ENCODE measurements at places on chromosomes 7 and 10.

- no peak for DNase-seq
- H3K4me3 ChIP-seq = no peak overlapping the region
- H3K27ac ChIP-seq = no peak overlapping the region
- H3K27me3 ChIP-seq = no peaks in the 10 kb centered on the region
- no peaks in the 10 kb centered on the region for H3K36me3 ChIP-seq
Observed at GRCh38 chr7:130622866-130623265, 45.7 kb downstream of the COPG2 start.

GRCh38 chr10:76879116-76879913 lies 758.3 kb downstream of the KCNMA1 start:
- H3K36me3 ChIP-seq = peaks cover 2% of the 10 kb centered on the region
- DNase-seq = no peak
- H3K4me3 ChIP-seq = no peak overlapping the region

DNA sequence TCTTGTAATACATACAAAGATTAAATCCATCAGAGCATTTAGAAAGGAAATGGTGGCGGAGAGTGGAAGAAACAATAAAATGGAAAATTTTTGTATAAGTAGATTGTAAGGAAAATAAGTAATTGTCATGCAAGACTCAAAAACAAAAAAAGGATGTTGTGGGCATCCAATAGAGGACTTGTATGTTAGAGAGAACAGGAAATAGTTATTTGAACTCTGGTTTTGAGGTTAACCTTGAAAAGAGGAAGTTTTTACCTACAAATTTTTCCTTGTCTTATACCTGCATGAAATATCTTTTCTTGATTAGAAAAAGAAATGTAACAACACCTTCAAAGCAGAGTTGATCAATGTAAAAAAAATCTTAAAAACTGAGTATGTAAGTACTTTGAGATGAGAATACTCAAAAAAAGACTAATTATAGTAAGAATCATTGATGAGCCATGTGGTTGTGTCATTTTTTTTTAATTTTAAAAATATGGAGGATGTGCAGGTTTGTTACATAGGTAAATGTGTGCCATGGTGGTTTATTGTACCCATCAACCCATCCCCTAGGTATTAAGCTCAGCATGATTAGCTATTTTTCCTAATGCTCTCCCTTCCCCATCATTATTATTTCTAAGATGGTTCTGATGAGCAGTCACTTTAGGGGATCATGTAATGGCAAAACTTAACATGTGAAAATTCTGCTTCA lies 11.9 kb downstream of the TMEM106B start:
- no peaks in the 10 kb centered on the region for H3K4me1 ChIP-seq
- H3K27me3 ChIP-seq = no peaks in the 10 kb centered on the region
- H3K4me3 ChIP-seq = no peak overlapping the region
- H3K27ac ChIP-seq = no peak overlapping the region
- H3K36me3 ChIP-seq = no peaks in the 10 kb centered on the region
- DNase-seq = no peak

DNA sequence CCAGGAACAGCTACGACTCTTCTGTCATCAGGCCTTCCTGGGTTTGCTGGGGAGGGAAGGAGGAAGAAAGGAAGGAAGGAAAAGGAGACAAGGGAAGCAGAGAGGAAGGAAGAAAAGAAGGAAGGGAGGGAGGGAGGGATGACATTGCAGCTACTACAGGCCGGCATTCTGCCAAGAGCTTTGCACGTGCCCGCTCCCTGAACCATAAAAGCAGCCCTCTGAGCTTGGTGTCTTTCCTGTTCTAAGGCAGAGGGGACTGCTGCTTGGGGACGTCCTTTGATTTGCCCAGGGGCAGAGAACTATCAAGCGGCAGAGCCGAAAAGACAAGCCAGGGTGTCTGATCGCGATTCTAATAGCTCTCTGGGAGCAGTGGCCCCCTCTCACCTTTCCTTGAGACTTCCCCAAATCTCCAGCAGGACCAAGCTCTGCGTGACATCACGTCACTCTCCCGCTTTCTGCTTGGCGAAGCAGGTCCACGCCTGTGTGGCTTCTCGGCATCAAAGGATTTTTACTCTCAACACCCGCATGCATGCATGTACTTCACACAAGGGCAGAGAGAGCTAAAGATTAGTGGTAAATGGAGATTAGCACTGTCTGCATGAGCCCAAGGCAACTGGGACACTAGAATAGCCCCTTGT lies 167.8 kb upstream of the AUTS2 start:
- no peaks in the 10 kb centered on the region for H3K4me1 ChIP-seq
- H3K27me3 ChIP-seq = no peaks in the 10 kb centered on the region
- no peak overlapping the region for H3K4me3 ChIP-seq
- no peak for DNase-seq

GRCh38 chr7:101942603-101943210 lies 125.3 kb downstream of the CUX1 start:
- no peak overlapping the region for H3K27ac ChIP-seq
- no peaks in the 10 kb centered on the region for H3K36me3 ChIP-seq
- H3K4me3 ChIP-seq = no peak overlapping the region
- no peaks in the 10 kb centered on the region for H3K27me3 ChIP-seq

DNA sequence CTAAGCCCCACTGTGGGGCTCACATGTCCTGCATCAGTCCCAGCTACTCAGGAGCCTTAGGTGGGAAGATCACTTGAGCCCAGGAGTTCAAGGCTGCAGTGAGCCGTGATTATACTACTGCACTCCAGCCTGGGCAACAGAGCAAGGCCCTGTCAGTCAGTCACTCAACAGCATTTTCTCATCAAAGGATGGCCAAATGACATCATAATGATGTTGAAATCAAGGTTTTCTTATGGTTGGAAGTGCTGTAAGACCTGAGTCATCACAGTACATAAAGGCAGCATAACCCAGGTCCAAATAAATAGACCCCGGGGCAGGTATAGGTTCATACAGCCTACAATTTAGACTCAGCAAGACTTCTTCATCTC lies 341.1 kb downstream of the PARD3 start:
- no peaks in the 10 kb centered on the region for H3K27me3 ChIP-seq
- peaks cover 3% of the 10 kb centered on the region for H3K36me3 ChIP-seq
- no peaks in the 10 kb centered on the region for H3K4me1 ChIP-seq
- no peak overlapping the region for H3K27ac ChIP-seq
- no peak for DNase-seq
- H3K4me3 ChIP-seq = no peak overlapping the region

- no peaks in the 10 kb centered on the region for H3K4me1 ChIP-seq
- no peak overlapping the region for H3K4me3 ChIP-seq
- no peaks in the 10 kb centered on the region for H3K36me3 ChIP-seq
- H3K27ac ChIP-seq = no peak overlapping the region
Observed at GRCh38 chr10:58954178-58954577, 222.3 kb upstream of the PHYHIPL start.

All from aorta (tissue), 5 donors.